ENCODE measurements at places on chromosomes 4 and X. TPM values are rescaled to one million over a fixed set of nuclear protein-coding genes. Genes with fewer than 3 reads are reported as not detected.

HSFX3 gene
- not detected for polyA plus RNA-seq

- H3K4me3 ChIP-seq = no peak overlapping the region
- H3K36me3 ChIP-seq = no peaks in the 10 kb centered on the region
- no peaks in the 10 kb centered on the region for H3K27me3 ChIP-seq
These were observed 24.2 kb upstream of the CSF2RA start for GRCh38 chrX:1244164-1245076.

GRCh38 chr4:73836373-73837279 is at the start of gene CXCL6:
Gene CXCL6 (plus strand): TSS chr4:73836678. CDS start chr4:73836751, 73 bp downstream.
- DNase-seq = no peak
- H3K27me3 ChIP-seq = peaks cover 13% of the 10 kb centered on the region
- H3K4me1 ChIP-seq = peaks cover 5% of the 10 kb centered on the region

DNA sequence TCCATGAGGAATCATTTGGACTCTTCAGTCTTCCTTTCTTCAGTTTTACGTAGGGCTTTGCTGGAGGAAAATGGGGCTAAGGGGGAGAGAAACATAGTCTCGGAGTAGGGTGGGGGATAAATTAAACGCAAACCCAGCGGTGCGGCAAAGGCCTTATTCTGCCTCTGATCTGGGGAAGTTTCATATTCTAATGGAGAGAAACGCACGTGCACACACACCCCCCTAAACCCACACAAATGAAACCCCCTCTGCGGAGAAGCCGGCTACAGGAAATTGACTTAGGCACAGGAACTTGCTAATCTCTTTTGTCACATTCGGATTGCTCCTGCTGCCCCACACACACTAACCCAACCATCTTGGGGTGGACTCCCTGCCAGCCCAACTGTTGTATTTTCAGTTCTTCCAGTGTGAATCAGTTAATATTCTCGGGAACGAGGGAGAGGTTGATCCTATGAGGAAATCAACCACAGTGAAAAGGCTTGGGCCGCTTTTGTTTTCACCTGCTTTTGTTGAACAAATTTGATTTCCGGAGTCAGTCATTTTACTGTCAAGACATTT is at the start of gene RHOH:
Gene RHOH, plus strand, starts transcription at position 308 of the 558 bp plus-strand sequence. CDS start 46,356 bp downstream, outside the sequence.
- no peak within 1 kb of the TSS for H3K27ac ChIP-seq
- no peak for DNase-seq
- peaks cover 2% of the 10 kb centered on the region for H3K27me3 ChIP-seq

GRCh38 chrX:56343219-56343618 is 111.1 kb downstream of the KLF8 start:
- no peak overlapping the region for H3K27ac ChIP-seq
- DNase-seq = no peak
- no peaks in the 10 kb centered on the region for H3K4me1 ChIP-seq
- H3K27me3 ChIP-seq = no peaks in the 10 kb centered on the region
- H3K4me3 ChIP-seq = no peak overlapping the region

All from IMR-90 (cell line).